Germinal center (tissue), 1 donor: ENCODE measurements at places on chromosomes 11 and 22.
A peak's percentile ranks its signal among the peaks of the same experiment; 100 is the strongest.

DNA sequence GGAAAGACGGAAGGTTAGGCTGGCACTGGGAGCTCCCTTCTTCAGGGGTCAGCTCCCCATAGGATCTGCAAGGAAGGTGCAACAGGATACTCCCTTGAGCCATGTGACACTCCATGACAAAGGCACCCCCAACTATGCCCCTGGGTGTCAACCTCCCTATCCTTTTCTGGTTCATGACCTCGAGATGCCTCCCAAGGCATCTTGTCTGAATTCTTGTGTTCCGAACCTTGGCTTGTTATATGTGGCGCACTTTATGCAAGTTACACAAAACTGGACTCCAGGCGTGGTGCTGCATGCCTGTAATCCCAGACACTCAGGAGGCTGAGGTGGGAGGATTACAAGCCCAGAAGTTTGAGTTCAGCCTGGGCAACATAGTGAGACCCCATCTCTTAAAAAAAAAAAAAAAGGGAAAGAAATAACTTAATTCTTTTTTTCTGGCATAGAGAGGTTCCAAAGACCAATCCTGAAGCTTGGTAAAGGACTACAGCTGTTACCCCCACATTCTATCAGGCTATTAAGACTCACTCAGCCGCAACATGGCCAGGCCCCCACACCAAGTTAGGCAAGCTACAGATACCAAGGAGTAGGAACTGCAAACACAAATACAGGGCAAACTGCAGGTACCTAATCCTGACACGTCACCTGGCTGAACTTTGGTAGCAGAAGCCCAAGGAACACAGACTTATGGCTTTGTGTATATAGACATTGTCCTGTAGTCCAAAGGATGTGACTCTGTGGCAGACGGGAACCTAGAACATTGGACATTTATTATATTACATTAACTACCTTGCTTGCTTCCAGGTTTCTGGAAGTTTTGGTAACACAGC lies 1.4 kb downstream of the C11orf24 start:
- DNase-seq: no peak

DNA sequence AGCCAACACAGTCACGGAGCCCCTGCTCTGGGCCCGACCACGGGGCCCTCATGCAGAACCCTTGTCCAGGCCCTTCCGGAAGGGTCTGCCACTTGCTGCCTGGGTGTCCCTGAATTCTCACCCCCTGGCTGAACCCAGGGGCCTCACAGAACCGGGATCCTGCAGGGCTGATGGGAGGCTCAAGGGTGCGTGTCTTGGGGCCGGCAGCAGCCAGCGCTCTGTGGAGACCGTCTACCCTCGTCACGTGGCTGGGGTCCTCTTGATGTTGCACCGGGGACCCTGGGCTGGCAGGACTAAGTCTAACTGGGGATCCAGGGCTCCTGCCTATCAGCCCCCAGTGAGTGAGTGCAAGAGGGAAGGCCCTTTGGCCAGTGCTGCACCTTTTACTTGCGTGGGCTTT lies 19.3 kb upstream of the CCDC188 start:
- no peak for DNase-seq

- DNase-seq: no peak
Measured at GRCh38 chr22:50517495-50518260, 7.7 kb downstream of the SCO2 start.

- peak; percentile 37 for DNase-seq
Measured at GRCh38 chr11:116927163-116927974, 89.9 kb upstream of the APOA1 start.

GRCh38 chr11:97525273-97525672 lies 1135.5 kb downstream of the JRKL start:
- no peak for DNase-seq
